ENCODE measurements at places on chromosomes 12 and 14.

- DNase-seq, result no peak
These were observed 398.2 kb downstream of the DPF3 start for GRCh38 chr14:72495668-72496067.

DNA sequence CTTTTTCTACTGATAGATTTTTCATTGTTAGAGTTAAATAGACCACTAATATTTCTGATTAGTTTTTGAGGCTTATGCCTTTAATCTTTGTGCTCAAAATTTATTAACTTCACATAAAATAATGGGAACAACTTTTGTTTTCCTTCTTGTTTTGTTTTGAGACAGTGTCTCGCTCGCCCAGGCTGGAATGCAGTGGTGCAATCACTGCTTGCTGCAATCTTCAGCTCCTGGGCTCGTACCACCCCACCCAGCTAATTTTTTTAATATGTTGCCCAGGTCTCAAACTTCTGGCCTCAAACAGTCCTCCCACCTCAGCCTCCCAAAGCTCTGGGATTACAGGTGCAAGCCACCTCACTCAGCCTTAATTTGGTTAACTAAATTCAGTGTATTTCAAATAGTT lies 16.8 kb downstream of the SCFD1 start:
- no peak for DNase-seq

DNA sequence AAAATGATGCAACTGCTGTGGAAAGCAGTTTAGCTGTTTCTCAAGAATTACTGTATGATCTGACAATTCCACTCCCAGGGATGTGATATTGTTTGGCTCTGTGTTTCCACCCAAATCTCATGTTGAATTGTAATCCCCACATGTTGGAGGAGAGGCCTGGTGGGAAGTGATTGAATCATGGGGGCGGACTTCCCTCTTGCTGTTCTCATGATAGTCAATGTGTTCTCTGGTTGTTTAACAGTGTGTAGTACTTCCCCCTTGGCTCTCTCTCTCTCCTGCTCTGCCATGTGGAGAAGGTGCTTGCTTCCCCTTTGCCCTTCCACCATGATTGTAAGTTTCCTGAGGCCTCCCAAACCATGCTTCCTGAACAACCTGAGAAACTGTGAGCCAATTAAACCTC lies 93.4 kb upstream of the CPM start:
- DNase-seq, result no peak

- DNase-seq, result no peak
These were observed 2.8 kb downstream of the ETFBKMT start for GRCh38 chr12:31662176-31662849.

DNA sequence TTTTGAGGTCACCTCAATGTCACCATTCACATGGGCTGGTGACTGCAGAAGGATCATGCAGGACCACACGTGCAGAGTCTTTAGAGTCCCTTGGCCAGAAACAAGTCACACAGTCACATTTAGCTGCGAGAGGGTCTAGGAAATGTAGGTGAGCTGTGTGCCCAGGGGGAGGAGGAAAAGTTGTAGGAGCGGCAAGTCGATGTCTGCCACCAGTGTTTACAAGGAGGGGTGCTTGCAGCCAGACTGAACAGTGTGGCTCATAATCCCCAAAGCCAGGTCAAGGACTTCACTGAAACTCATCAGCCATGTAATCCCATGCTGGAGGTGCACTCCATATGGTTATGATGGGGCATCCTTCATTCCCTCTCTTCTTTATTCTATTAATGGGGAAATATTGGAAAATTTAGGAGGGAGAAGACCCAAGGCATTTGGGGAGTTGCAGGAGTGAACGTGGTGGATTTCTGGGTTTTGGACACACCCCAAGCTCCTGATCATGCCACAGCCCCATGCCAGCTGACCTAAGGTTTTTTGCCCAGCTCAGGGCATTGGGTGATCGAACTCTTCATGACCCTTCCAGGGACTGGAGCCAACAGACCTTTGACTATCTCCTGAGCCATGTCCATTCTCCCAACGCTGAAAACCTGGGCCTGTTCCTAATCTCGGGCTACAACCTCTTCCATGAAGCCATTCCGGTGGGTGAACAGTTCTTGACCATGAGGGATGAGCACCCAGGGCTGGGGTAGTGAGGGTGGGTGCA lies 7.2 kb downstream of the DAO start:
- DNase-seq, result no peak
